ENCODE measurements at places on chromosomes 6 and 20. TPM values are rescaled to one million over a fixed set of nuclear protein-coding genes. Genes with fewer than 3 reads are reported as not detected.

DNA sequence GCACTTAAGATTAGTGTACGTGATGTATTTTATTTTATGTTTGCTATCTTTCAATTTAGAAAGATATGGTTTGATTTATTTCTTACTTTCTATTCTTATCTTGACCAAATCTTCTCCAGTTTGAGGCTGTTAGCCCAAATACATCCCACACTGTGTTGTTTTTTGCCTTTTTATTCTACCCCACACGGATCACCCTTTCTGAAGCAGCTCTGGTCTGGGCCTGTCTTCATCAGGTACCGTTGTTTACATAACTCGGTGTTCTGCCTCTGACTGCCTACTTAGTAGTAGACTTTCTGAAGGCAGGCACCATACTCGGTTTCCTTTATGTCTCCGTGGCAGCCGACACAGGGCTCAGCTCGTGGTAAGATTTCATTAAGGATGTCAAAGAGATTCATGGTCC, 95.0 kb downstream of the PHACTR1 start:
- DNase-seq, result no peak

GRCh38 chr6:35052694-35053565, 88.2 kb downstream of the TCP11 start:
- DNase-seq, result no peak

DNA sequence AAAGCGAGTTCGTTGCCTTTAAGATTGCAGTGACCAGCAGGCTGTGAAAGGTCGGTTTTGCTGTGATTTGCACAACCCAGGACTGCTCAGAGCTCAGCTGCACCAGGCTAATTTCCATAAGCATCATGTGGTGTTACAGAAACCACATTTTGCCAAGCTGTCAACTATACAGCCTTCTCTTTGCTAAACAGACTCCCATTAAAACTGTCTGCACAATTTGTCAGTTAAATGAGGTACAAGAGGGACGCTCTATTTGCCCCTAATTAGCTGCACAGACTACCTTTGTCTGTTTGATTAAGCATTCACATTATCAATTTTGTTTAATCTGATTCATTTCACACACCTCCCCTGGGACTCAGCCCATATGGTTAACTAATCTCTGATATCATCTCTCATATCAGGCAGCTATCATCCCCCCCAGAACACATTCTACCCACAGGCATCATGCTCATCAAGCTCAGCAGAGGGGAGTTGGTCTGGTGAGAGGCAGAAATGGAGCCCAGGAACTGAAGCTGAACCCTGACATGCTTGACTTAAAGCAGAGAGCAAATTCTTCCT, 62.1 kb downstream of the OLIG3 start:
- no peak for DNase-seq

DNA sequence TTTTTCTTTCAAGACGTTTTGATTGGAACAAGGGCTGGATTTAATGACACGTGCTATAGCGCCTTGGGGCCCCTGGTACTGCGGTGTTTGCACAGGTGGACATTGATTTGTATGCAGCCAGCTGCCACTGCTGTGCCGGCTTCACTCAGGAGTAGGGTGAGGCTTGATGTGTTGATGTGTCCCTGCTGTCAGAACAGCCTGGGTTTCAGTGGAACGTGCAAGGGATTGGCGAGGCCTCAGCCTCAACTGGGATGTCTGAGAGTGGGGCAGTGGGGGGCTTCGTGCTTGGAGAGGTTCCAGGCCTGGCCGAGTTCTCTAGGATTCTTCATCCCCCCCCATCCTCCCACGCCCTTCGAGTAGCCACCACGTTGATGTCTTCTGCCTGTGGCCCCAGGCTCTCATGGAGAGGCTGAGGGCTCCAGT, 23.0 kb downstream of the PYGB start:
- peak; percentile 13 for DNase-seq

GRCh38 chr6:19866173-19866984, 29.2 kb downstream of the ID4 start:
- no peak for DNase-seq

- no peak for DNase-seq
Observed at GRCh38 chr6:21811484-21811883, 217.9 kb downstream of the SOX4 start.

DNA sequence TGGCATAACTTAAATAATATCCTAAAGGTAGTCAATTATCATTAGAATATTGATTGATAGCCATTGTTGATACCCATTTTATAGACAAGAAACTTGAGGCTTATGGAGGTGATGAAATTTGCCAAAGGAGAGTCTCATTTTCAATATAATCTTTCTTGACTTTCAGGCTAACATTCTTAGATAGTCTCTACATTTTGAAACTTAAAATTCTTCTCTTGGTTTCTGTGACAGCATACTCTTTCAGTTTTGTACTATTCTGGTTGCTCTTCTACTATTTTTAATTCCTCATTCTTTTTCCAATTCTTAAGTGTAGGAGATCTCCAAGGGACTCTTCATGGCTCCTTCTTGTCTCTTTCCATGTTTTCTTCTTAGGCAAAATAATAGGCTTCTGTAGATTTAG, 3.7 kb upstream of the SH3BGRL2 start:
- no peak for DNase-seq

- DNase-seq, result no peak
Observed at GRCh38 chr6:13260831-13261230, 67.5 kb downstream of the TBC1D7 start.

GRCh38 chr6:141134723-141135122, 998.0 kb upstream of the GJE1 start:
- no peak for DNase-seq

DNA sequence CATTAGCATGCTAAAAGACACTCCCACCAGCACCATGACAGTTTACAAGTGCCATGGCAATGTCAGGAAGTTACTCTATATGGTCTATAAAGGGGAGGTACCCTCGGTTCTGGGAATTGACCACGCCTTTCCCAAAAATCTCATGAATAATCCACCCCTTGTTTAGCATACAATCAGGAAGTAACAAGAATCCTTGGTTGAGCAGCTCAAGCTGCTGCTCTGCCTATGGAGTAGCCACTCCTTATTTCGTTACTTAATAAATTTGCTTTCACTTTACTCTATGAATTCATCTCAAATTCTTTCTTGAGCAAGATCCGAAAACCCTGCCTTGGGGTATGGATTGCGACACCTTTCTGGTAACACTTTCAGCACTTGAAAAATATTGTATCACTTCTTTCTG, 243.0 kb downstream of the BMP2 start:
- no peak for DNase-seq

DNA sequence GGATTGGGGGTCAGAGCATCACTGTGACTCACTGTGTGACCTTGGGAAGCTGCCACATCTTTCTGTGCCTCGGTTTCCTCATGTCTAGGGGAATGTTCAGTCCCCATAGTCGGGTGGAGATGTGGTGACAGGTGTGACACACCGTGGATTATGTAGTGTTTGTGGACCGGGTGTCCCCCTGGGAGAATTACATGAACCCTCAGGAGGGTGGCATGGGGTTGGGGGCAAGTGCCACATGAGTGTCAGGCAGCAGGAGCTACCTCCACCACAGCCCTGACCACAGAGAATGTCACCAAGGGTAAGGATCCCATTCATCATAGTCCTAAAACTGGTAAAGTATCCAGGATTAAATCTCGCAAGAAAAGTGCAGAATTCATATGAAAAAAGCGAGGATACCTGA, 23.2 kb downstream of the SUN5 start:
- no peak for DNase-seq

DNA sequence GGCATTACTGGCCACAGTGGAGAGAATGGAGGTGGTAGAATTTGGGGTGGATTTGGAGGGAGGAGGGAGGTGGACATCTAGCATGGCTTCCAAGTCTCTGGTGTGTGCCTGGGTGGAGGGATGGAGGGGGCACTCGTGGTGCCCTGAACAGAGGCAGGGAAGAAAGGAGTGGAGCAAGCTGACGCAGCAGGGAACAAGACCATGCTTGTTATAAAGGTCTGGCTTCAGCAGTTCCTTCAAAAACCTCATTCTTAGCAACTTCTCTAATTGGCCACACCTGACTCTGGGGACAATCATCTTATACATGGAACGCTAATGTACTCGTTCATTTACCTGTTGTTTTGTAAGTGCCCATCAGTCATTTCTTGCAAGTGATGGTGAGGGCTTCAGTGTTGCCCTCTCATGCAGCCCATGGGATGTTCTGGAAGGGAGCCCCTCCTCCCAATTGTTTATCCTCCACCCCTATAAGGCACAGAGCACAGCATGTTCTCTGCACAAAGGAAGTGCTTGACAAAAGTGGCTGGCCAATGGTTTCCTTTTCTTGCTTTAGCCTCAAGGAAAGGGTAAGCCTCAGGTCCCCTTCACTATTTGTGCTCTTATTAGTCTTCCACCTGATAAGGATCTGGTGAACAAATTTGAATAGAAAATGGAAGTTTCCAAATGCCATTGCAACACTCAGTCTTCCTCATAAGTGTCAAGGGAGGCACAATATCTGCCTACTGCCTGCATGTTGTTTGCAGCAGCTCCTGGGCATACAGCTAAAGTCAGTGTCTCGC, 39.3 kb downstream of the GFOD1 start:
- no peak for DNase-seq

GRCh38 chr6:154284313-154284853, 72.2 kb downstream of the IPCEF1 start:
- no peak for DNase-seq

GRCh38 chr6:109769213-109769612, 78.1 kb downstream of the FIG4 start:
- DNase-seq, result no peak

- no peak for DNase-seq
Observed at GRCh38 chr6:34810936-34811632, 19.2 kb downstream of the BLTP3A start.

DNA sequence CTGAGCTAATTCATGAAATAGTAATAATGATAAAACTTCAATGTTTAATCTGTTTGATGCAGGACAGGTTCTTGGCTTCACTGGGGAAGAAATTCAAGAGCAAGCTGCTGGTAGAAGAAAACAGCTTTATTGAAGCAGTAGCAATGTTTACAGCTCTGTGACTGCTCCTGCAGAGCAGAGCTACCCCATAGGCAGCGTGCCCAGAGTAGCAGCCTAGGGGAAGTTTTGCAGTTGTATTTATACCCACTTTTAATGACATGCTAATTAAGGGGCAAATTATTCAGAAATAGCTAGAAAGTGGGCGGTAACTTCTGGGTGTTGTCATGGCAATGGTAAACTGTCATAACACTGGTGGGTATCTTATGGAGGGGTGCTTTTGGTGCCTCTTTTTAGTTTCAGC, 518.0 kb downstream of the RFPL4B start:
- no peak for DNase-seq

GRCh38 chr20:25276533-25277050, 28.7 kb downstream of the PYGB start:
- peak; percentile 21 for DNase-seq

DNA sequence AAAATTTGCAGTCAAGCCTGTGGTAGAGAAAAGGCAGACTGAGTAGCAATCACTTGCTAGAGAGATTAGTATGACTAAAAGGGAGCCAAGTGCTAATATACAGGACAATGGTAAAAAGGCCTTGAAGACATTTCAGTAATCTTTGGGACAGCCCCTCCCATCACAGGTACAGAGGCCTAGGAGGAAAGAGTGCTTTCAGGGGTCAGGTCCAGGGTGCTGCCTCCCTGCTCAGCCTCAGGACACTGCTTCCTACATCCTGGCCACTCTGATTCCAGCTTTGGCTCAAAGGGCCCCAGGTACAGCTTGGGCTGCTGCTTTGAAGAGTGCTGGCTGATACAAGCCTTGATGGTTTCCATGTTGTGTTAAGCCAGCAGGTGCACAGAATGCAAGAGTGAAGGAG, 543.5 kb downstream of the MMUT start:
- DNase-seq, result no peak

DNA sequence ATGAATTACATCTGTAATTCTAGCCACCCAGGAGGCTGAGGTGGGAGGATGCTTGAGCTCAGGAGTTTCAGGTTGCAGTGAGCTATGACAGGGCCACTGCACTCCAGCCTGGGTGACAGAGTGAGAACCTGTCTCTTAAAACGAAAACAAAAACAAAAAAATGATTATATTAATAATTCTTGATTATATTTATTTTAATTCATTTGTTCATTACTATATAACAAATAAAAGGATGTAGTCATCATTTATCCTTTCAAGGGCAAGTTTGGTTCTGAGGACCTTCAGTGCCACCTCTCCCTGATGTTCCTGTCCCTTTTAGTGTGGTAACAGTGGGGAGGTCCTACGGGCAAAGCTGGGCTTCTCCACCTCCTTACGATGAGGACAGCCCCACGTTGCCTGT, 167.1 kb upstream of the SCGN start:
- no peak for DNase-seq

PERP gene
- total RNA-seq, result 2.8 TPM

IL17F gene
- total RNA-seq, result not detected

ADAM33 gene
- total RNA-seq, result 4.6 TPM

TP53INP2 gene
- total RNA-seq, result 113 TPM

PRDM13 gene
- total RNA-seq, result not detected

DPPA5 gene
- total RNA-seq, result not detected

OXT gene
- not detected for total RNA-seq

BANF2 gene
- total RNA-seq, result not detected

PACRG gene
- 8.8 TPM for total RNA-seq

CD24 gene
- total RNA-seq, result 3.5 TPM

PPP1R14C gene
- total RNA-seq, result 8.4 TPM

RFX6 gene
- total RNA-seq, result not detected
